Osteoblast (primary cell): ENCODE measurements at places on chromosomes 12 and 14. TPM values are rescaled to one million over a fixed set of nuclear protein-coding genes. Genes with fewer than 3 reads are reported as not detected.

CELA1 gene
- total RNA-seq: not detected in 2 replicates

POMT2 gene
- total RNA-seq: 11.6 and 13.3 TPM in 2 replicates

FBLN5 gene
- 22.1 and 27.7 TPM in 2 replicates for total RNA-seq

SOX5 gene
- 4.7 and 5.1 TPM in 2 replicates for total RNA-seq

CAPZA3 gene
- total RNA-seq: not detected in 2 replicates

GRCh38 chr12:113880988-113881962, 84.8 kb downstream of the RBM19 start:
- DNase-seq: no peak

GRCh38 chr14:39581474-39581873, 149.2 kb upstream of the FBXO33 start:
- DNase-seq: no peak

GRCh38 chr12:124422142-124422569, 127.3 kb downstream of the RFLNA start:
- peak; percentile 92 for DNase-seq

- no peak for DNase-seq
Measured at GRCh38 chr12:100553936-100554335, 19.5 kb upstream of the GAS2L3 start.

- DNase-seq: no peak
Measured at GRCh38 chr12:33438025-33438772, 1.4 kb downstream of the SYT10 start.

GRCh38 chr12:2346416-2346815, 293.6 kb downstream of the CACNA1C start:
- DNase-seq: no peak

GRCh38 chr14:74302152-74302628, 544 bp downstream of the ABCD4 start:
- DNase-seq: peak; percentile 90

GRCh38 chr12:126883697-126884096, 1383.3 kb upstream of the TMEM132C start:
- DNase-seq: no peak

DNA sequence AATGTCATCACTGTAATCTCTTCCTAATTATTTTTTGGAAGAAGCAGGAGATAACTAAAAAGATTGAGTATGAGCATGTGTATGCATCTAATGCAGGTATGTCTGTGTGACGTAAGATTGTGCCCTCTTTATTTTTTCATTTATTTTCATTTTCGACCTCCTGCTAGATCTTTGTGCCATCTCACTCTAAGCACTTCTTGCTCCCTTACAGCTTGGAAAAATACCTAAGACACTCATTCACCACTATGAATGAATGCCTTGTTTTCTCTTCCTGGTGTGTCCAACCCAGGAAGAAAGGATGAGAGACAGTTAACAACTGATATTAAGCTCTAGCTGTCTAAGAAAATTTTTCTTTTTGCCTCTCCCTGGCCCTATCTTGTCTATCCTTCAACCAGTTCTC, 76.8 kb upstream of the CISTR start:
- no peak for DNase-seq

GRCh38 chr14:26088275-26088674, 509.6 kb downstream of the NOVA1 start:
- DNase-seq: no peak

DNA sequence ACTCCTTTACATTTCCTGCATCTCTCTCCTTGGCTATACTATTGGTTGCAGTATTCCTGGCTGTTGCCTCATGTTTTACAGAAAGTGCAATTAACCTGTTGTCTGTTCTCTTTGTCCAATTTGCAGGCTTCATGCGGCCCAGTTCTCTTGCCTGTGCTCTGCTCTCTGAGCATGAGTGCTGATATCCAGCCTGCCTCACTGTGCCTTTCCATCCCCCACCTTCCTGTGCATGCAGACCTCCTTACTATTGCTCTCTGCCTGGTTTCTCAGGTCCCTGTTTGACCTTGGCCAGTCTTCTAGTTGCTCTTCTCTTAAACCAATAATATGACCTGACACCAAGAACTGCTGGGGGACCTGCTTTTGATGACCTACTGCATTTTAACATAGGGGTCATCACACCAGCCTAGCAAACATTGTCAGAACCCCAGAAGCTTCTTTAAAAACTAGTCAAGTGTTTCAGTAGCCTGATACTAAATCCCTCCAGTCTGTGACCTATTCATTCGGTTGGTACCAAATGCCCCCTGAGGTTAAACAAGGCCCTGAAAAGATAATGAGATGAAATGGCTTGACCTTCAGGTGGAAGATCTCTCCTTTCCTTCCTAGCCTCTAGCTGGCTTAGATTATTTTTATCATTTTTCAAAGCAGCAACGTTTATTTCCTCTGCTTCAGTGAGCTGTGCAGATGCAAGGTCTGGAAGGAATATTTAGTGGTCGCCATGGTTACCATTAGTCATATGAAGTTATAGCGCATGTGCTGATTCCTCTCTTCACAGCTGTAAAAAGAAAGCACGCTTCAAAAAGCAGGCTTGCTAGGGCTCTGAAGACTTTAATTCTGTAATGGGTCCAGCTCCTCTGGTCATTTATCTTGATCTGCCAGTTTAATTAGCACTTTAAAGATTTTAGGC, 216.5 kb downstream of the PHLDA1 start:
- peak; percentile 86 for DNase-seq
